ENCODE measurements at places on chromosomes 7 and 10.

DNA sequence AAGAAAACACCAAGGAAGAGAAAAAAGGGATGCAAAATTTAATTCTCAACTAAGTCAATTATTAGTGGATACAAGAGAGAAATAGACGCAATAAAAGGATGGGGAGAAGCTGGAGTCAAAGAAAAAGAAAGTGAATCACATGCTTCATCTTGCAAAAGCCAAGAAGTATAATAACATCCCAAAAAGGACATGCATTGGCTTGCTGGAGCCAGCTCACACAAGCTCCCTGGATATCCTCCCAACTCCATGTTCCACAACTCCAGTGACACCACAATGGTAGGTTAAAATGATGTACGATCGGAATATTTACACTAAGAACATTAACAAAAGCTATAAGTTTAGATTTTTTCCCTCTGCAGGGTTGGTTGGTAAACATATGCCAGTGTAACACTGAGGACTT is 72.4 kb downstream of the MACC1 start:
- DNase-seq = no peak

GRCh38 chr7:37982423-37982822 is 62.0 kb downstream of the EPDR1 start:
- no peak for DNase-seq

DNA sequence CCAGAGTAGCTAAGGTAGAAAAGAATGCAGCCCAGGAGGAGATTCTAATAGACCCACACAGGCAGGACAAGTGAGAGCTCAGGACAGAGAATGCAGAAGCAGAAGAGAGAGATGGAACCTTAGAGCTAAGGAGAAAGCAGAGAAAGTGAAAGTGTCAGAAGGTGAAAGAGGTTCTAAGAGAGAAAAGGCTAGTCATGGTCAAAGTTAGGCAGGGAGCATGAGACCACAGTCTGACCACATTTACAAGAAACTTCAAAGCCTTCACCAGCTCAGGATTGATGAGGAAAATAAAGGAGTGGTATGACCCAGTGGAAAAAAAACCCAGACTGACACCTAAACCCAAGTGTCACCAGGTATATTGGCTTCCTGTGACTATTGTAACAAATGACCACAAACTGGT is 131.8 kb upstream of the WDR11 start:
- no peak for DNase-seq

- no peak for DNase-seq
Observed at GRCh38 chr10:113219446-113219845, 269.4 kb downstream of the TCF7L2 start.

DNA sequence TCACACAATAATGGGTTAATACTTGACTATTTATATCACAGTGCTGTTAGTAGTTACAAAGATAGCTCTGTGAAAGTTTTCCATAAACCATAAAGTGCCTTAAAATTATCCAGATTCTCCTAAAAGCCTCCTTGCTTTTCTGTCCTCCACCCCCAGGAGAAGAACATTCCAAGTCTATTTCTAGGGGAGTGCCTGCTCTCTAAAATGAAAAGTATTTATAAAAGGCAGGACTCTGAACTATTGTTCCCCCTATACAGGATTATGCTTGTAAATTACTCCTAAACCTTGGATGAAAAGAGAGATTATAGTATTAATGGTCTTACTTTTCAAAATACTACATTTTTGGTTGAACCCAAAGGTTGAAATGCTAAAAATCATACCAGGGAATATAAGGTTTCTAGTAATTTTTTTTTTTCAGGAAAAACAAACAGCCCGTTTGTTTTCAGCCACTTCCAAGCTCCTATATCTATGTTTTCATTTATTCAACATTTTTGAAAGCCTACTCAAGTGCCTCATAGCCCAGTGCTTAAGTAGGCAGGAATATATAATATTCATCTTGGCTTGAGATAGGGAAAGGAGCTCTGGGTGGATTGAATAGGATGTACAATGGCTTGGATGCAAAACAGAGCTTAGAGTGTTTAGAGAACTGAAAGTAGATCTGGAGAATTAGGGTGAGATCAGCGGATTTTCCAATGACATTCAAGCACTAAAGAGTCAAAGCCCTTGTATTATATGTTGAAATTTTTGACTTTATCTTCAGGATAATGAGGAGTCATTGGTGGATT is 320.7 kb downstream of the GPR37 start:
- DNase-seq = no peak

- DNase-seq = no peak
Observed at GRCh38 chr10:30037620-30038336, 21.6 kb downstream of the JCAD start.

GRCh38 chr7:73828107-73828803 is 2.5 kb upstream of the CLDN4 start:
- DNase-seq = no peak

- no peak for DNase-seq
Observed at GRCh38 chr10:17031637-17032635, 97.7 kb downstream of the CUBN start.

DNA sequence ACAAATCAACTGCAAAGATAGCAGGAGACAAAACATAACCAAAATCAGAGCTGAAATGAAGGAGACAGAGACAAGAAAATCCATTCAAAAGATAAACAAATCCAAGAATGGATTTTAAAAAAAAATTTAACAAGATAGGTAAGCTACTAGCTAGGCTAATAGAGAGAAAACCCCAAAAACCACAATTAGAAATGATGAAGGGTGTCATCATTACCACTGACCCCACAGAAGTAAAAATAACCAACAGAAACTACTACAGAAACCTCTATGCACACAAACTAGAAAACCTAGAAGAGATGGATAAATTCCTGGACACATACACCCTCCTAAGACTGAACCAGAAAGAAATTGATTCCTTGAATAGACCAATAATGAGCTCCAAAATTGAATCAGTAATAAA is 117.6 kb downstream of the DNAJC1 start:
- no peak for DNase-seq

GRCh38 chr7:73701357-73701995 is 18.0 kb downstream of the STX1A start:
- DNase-seq = no peak

GRCh38 chr7:127650847-127651555 is 993 bp upstream of the SND1 start:
- DNase-seq = no peak

GRCh38 chr7:25669961-25670841 is 441.9 kb upstream of the NPVF start:
- DNase-seq = no peak

- DNase-seq = no peak
Observed at GRCh38 chr10:79190740-79191261, 122.0 kb downstream of the ZMIZ1 start.

DNA sequence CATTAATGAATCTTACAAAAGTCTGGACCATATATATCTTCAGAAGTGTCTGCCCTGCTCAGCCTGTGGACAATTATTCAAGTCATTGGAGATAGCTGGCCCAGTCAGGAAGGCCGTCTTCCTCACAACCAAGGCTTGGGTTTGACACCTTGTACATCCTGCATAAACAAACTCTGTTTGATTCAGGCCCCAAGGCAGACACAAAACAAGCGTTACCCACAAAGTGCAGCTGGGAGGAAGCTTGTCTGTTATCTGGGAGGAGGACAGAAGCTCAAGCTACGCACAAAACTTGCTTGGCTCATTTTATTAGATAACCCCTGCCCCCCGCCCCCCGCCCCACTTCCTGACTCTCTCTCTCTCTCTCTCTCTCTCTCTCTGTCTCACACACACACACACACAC is 166.9 kb upstream of the WDR11 start:
- DNase-seq = no peak

- DNase-seq = no peak
Observed at GRCh38 chr7:157905651-157906461, 569.1 kb downstream of the DNAJB6 start.

DNA sequence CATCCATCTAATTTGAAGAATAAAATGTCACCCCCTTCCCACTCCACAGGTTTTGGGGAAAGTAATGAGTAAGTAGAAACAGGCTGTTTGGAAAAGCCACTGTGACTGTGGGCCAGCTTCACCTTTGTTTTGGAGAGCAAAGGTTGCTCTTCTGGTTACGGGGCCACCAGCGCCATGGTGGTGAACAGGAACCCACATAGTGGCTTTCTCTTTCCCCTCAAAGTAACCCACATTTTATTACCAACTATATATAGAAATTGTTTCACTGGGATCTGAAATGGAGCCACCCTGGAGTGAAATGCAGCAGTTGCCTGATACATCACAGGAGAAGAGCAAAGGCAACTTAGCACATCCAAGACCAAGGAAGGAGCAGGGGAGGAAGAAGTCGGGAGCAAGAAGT is 112.3 kb upstream of the EFCAB10 start:
- DNase-seq = no peak

GRCh38 chr10:95266674-95267095 is 24.1 kb downstream of the PDLIM1 start:
- DNase-seq = no peak

DNA sequence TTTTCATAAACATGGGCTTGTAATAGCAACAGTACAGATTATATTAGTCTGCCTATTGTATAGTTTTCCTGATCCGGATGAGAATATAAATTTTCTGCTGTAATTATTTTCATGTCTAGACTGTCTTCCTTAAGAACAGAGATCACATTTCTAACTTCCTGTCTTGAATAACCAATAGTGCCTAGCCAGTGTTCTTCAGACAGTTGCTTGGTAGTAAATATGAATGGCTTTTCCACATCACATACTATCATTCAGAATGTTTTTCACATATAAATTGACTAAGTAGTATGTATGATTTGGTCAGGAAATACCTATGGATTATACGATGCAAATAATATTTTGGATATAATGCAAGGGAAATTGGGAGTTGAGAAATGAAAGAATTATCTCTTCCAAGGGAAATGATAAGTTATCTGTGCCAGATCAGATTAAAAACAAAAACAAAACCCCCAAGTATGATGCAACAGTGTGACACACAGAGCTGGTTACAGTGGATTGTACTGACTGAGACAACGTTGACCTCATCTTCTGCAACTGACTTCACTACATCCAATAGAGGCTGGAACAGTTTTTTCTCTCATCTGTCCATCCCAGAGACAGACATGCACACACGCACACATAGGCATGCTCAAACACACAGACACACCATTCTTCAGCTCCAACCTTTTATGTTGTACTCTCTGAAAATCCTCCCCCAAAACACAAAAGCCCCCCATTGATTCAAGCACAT is 16.4 kb downstream of the ITGA8 start:
- no peak for DNase-seq

DNA sequence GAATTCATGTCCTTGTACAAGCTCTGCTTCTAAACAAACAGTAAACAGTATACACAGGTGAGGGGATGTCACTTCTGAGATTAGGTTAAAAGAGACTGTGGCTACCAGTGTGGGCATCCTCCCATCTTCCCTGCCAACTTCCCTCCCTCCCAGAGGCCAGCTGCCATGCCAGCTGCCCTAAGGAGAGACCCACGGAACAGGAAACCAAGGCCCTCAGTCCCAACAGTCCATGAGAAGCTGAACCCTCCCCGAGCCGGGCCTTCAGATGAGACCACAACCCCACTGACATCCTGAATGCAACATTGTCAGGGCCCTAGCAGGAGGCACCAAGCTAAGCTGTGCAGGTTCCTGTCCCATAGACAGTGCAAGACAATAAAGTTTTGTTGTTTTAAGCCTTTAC is 106.1 kb downstream of the CTBP2 start:
- DNase-seq = no peak

- DNase-seq = no peak
Observed at GRCh38 chr7:149621776-149622175, 124.2 kb upstream of the ZNF746 start.

GRCh38 chr7:100476903-100477870 is 1.8 kb downstream of the TSC22D4 start:
- DNase-seq = no peak

GRCh38 chr10:91164520-91165065 is 55.9 kb upstream of the PCGF5 start:
- DNase-seq = no peak

- DNase-seq = no peak
Observed at GRCh38 chr10:129755158-129755591, 208.9 kb downstream of the EBF3 start.

DNA sequence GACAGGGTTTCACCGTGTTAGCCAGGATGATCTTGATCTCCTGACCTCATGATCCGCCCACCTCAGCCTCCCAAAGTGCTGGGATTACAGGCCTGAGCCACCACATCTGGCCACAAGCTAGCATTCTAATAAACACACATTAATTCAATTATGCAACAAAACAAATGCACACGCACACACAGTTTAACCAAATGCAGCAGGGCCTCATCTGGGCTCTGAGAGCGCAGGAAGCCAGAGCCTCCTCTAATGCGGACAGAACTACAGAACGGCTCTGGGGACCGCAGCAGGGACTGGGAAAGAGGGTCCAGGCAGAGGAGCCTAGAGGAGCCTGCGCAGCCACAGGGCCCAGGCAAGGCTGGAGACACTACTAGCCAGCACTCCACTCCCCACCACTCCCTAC is 3.8 kb downstream of the MAD1L1 start:
- DNase-seq = no peak

GRCh38 chr10:112132435-112132834 is 51.1 kb downstream of the GPAM start:
- no peak for DNase-seq

DNA sequence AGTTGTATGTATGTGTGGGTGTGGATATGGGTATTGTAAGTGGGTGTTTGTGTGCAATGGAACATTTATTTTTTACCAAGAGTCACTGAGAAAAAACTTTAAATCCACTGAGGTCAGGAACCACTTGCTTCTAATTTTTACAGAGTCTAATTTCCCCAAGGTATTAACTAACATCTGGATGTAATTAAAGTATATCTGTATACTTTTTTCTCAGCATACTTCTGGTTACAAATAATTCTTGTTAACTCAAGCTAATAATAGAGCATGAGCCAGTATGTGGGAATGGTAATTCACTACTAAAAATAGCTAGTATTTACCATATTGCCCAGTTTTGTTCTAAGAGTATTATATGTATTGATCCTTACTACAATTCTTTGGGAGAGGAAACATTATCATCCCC is 24.6 kb upstream of the STEAP4 start:
- DNase-seq = no peak

GRCh38 chr10:3729397-3729976 is 55.5 kb downstream of the KLF6 start:
- DNase-seq = no peak

DNA sequence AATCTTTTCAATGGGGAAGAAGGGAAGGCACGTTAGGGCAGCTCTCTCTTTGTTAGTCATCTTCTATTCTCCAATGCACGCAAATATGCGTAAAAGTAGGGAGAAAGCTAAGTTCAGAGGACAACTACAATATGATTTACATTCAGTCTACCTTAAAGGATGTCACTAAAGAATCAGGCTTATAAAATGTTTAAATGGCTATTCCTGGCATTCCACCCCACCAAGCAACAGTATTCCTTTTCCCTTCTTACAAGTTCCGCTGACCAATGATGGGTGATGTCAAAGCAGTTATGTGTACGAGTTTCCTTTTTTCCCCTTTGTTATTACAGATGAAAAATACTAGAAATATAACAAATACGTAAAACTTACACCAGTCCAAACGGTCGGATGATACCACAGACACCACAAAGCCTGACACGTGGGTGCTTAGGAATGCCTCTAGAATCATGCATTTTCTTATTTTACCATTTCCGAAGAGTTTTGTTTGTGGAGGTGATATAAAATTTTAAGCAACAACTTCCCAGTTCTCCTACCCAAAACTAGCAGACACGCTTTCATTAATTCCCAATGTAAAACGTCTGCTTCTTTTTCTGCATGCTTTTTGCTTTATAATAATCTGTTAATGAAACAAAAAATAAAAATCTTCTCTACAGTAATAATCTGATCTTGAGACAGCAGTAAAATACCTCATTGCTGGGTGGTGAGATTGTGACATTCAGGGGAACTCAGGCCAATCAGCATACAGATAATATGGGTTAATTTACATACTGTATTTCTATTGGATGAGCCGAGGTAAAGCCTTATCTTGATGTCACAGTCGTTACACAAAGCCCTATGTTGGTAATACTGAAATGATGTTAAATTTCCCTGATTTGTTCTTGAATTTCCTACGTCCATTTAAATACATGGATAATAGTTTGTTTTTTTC is 708 bp upstream of the GPR85 start:
- DNase-seq = no peak
